ENCODE measurements at places on chromosomes 13 and 19.

GRCh38 chr13:45886466-45886865 lies 34.9 kb upstream of the SIAH3 start:
- DNase-seq = no peak

- no peak for DNase-seq
Measured at GRCh38 chr19:23403581-23404324, 8.5 kb upstream of the ZNF91 start.

GRCh38 chr13:52969373-52969772 lies 59.2 kb upstream of the OLFM4 start:
- no peak for DNase-seq

GRCh38 chr19:14107581-14108461 lies 9.7 kb downstream of the PRKACA start:
- no peak for DNase-seq

DNA sequence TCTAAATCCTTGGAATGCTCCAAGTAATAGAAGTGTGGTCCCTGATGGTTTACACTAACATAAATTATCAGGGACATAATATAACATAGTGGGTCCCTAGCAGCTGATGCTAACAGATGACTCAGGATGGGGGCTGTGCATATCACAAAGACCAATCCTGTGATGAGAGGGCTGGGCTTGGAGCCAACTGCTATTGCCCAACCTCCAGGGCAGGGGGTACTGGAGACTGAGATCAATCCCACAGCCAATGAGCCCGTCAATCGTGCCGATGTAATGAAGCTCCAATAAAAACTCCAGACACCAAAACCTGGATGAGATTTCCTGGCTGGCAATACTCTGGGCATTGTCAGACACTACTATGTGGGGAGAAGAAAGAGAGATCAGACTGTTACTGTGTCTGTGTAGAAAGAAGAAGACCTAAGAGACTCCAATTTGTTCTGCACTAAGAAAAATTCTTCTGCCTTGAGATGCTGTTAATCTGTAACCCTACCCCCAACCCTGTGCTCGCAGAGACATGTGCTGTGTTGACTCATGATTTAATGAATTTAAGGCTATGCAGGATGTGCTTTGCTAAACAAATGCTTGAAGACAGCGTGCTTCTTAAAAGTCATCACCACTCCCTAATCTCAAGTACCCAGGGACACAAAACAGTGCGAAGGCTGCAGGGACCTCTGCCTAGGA lies 33.4 kb downstream of the ABCC4 start:
- DNase-seq = no peak

GRCh38 chr13:100300708-100301107 lies 211.8 kb downstream of the PCCA start:
- DNase-seq = no peak

GRCh38 chr13:51550151-51550550 lies 34.1 kb upstream of the WDFY2 start:
- DNase-seq = no peak

GRCh38 chr19:39533791-39534190 lies 1.1 kb upstream of the EID2B start:
- DNase-seq = no peak

GRCh38 chr13:31980830-31981229 lies 50.7 kb upstream of the FRY start:
- DNase-seq = no peak

DNA sequence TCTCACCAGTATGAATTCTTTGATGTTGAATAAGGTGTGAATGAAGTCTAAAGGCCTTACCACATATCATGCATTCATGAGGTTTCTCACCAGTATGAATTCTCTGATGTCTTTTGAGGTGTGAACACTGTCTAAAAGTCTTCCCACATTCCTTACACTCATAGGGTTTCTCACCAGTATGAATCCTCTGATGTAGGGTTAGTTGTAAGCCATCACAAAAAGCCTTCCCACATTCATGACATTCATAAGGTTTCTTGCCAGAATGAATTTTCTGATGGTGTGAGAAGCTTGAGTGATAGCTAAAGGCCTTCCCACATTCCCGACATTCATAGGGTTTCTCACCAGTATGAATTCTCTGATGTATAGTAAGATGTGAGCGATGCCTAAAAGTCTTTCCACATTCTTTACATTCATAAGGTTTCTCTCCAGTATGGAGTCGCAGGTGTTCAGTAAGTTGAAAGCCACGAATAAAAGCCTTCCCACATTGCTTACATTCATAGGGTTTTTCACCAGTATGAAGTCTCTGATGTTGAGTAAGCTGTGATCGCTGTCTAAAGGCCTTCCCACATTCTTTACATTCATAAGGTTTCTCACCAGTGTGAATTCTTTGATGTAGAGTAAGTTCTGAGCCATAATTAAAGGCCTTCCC lies 27.7 kb downstream of the ZNF461 start:
- DNase-seq = no peak

DNA sequence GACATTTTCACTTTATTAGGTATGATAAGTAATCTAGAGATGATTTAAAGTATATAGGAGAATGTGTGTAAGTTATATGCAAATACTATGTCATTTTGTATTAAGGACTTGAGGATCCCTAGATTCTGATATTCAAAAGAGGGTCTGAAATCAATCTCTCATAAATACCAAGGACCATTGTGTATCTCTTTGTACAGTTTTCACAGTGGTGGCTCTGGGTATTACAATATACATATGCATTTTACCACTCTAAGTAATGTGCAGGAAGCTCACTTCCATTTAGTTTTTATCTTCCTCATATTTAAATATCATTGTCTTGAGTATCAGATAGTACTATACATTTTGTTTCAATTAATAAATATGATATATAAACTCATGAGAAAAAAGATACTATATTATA lies 862.6 kb upstream of the PCDH20 start:
- DNase-seq = no peak

DNA sequence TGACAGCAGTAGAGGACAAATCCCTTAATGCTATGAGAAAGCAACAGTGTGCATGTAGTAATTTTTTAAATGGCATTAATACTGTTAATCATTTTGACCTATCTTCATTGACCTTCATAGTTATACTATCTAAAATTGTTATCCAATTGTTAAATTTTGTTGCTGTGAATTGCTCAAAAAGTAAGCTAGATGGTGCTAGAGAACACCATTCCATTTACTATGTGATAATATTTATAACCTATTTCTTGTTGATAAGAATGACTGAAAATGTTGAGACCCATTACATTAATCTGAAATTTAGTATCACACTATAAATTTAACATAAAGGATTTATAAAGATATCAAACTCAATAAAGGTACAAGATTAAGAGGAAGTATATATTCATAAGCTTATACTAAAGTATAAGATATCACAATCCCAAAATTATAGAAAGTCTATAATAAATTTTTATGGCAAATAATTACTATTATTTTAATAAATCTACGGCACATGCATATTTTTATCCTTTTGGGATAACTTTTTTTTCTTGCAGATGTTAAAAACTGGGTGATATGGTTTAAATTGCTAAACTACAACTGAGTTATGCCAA lies 1573.3 kb downstream of the PCDH9 start:
- no peak for DNase-seq

DNA sequence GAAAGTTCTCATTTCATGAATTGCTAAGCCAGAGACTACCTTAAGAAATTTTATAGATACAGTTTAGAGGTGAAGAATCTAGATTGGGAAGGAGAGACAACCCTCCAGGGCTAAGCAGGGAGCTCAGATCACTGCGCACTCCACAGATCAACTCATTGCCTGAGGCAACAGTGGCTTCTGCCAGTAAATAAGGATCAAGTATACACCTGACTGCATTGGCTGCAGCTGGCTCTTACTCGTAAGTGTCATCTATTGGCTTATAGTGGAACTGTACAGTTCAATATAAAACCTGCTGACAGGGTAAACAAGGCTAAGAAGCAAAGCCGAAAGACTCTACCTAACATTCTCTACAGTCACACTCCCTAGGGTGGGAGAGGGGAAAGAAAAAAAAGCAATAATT lies 18.0 kb upstream of the C1QTNF9B start:
- no peak for DNase-seq

- no peak for DNase-seq
Measured at GRCh38 chr13:26502826-26503225, 54.7 kb upstream of the WASF3 start.

- DNase-seq = no peak
Measured at GRCh38 chr19:43318203-43318602, 35.3 kb upstream of the CD177 start.

DNA sequence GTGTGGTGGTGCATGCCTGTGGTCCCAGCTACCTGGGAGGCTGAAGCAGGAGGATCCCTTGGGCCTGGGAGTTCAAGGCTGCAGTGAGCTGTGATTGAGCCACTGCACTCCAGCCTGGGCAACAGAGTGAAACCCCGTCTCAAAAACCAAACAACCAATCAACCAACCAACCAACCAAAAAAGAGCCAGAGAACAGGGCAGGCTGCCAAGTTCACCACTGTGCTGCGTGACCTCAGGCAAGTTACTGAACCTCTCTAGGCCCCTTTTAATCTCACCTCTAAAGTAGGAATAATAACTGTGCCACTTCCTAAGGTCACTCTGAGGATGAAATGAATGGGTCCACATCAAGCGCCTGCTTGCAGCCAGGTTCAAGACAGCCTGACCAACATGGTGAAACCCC lies 16.9 kb downstream of the TJP3 start:
- no peak for DNase-seq

DNA sequence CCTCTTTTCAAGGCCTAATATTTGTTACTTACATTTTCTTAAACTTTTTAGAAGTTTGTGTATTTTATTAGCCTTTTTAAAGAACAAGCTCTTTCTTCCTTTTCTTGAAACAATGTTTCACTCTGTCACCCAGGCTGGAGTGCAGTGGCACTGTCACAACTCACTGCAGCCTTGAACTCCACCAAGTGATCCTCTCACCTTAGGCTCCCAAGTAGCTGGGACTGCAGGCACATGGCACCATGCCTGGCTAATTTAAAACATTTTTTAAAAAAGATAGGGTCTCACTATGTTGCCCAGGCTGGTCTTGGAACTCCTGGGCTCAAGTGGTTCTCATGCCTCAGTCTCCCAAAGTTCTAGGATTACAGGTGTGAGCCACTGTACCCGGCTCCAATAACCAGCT lies 192.2 kb upstream of the SPRY2 start:
- DNase-seq = no peak

DNA sequence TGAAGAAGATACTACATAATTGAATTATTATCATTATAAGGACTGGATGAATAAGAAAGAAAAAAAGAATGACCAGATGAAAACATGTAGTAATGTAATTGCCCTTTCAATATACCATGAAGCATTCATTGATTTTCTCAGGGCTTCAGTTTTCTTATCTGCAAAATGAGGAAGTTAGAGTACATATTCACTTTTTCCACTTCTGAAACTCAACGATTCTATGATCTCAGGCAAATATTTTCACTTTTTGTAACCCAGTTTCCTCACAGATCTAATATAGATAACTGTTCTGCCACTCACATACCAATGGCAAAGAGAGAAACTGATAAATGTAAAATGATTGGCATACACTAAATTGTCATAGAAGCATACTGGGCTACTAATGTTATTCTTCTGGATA lies 856.6 kb upstream of the KLHL1 start:
- no peak for DNase-seq

GRCh38 chr13:91157273-91158016 lies 190.0 kb upstream of the MIR17HG start:
- no peak for DNase-seq

DNA sequence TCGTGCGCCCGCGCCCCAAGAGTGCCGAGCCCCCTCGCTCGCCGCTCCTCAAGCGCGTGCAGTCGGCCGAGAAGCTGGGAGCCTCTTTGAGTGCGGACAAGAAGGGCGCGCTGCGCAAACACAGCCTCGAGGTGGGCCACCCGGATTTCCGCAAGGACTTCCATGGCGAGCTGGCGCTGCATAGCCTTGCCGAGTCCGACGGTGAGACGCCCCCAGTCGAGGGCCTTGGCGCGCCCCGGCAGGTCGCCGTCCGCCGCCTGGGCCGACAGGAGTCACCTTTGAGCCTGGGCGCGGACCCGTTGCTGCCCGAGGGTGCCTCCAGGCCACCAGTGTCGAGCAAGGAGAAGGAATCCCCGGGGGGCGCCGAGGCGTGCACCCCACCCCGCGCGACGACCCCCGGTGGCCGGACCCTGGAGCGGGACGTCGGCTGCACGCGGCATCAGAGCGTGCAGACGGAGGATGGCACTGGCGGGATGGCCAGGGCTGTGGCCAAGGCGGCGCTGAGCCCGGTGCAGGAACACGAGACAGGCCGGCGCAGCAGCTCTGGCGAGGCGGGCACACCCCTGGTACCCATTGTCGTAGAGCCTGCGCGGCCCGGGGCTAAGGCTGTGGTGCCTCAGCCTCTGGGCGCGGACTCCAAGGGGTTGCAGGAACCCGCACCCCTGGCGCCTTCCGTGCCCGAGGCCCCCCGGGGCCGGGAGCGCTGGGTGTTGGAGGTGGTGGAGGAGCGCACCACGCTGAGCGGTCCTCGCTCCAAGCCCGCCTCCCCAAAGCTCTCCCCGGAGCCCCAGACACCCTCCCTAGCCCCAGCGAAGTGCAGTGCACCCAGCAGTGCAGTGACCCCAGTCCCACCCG lies 7.1 kb downstream of the DNASE2 start:
- no peak for DNase-seq

DNA sequence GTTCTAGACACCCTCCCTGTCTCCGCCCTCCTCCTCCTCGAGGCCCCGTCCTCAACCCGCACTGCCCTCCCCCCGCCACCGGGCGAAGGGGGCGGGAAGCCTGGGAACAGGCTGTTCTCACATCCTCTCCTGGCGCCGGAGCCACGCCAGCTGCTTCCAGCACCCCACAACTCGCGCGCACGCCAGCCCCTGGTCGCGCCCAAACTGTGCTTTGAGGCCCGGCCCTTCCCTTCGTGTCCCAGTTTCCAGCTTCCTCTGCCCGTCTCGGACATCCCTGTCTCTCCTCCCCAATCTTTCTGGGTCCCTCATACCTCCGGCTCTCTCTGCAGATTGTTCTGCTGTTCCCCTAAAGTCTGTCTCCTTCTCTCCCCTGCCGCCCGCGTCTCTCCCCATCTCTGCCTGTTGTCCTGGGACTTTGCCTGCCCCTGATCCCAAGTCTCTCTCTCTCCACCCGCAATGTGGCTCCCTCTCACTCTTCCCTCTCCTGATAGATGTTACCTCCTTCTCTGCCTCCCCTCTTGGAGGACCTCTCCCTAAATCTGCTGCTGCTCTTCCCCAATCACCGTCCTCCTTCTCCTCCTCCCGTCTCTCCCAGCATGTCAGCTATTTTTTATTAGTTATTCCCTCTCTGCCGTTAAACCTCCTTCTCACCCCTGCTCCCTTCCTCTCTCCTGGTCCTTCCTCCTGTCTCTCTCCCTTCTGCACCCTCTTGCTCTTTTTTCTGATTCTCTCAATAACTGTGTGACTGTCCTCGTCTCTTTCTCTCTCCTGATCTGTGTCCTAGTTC lies 14.2 kb downstream of the DPF1 start:
- no peak for DNase-seq

All from GM12864 (cell line).